ENCODE measurements at places on chromosomes 2 and 18. TPM values are rescaled to one million over a fixed set of nuclear protein-coding genes. Genes with fewer than 3 reads are reported as not detected.

The CNGA3 gene
- total RNA-seq, result 0.47 TPM

- no peak for DNase-seq
Observed at GRCh38 chr18:3836483-3837335, 386.7 kb downstream of the TGIF1 start.

DNA sequence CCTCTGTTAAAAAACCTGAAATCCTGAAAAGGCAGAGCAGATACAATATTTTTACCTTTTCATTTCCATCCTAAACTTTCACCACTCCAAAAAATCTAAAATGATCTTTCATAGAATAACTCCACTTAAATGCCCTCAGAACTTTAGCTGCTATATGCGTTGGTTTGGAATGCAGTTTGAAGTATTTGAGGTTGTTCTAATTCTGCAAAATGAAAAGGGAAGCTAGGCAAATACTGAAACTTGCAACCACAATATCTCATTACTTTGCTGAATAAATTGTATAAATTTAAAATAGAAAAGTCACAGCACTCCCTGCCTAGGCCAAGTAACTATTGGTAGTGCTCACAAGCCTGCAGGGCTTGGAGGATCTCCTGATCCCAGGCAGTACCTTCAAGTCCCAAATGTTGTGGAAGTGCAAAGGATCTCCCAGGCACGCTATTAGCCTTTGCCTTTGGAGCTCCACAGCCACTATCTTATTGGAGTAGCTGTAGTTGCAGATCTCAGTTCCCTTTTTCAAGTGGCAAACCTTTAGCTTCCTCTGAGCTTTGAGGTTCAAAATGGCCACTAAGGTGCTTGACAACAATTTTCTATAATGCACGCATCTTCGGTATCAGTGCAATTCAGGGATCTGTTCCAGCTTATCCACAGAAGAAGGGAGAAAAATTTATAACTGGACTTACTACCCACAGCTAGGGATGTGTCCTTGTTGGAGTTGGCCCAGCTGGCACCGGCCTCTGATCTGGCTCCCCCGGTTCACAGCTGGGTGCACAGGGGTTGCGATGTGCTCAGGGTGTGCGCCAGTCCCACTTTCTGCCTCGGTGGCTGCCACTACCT is 43.4 kb upstream of the ANKRD62 start:
- no peak for DNase-seq

DNA sequence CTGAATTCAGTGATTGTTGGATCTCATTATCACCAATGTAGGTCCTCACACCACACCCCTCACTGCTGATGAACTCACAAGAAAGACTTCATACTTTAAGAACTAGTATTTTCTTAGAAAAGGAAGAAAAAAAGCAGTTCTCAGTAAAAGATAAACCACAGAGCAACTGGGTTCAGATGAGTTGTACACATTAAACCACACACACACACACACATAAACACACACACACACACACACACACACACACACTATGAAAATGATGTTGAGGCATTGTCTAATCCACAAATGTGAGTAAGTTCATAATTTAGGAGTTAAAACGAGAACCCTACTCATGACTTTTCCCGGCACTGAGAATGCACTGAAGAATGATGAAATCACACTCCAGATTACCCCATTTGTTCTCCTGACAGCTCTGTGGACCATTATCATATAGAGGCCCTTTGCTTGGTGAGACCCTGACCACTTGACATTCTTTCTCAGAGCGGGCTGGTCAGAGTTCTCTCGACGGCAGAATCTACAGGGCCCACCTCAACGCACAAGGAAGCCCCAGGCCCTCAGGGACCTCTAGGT is 106.2 kb downstream of the BCL2 start:
- DNase-seq, result no peak

GRCh38 chr18:59011786-59012185 is 127.9 kb upstream of the SEC11C start:
- DNase-seq, result no peak

- DNase-seq, result no peak
Observed at GRCh38 chr2:231278868-231279267, 80.4 kb downstream of the ARMC9 start.

DNA sequence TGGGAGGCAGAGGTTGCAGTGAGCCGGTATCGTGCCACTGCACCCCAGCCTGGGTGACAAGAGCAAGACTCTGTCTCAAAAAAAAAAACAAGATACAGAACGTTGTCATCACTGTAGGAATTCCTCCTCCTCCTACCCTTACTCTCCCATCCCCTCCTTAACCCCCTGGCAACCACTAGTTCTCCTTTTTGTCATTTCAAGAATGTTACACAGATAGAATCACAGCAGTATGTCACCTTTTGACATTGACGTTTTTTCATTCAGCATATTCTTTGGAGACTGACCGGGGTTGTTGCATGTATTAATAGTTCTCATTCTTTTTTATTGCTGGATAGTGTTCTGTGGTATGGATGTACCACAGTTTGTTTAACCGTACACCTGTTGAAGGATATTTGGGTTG is 32.4 kb downstream of the TTLL4 start:
- no peak for DNase-seq

Measured in omental fat pad (tissue), 4 donors.